Stimulated activated naive CD8-positive, alpha-beta T cell treated with anti-CD3 and anti-CD28 coated beads, Interleukin-15, Interleukin-2, amounts not matched to agents 100 U/mL and 50 U/mL, for 24 hours (primary cell): ENCODE measurements at places on chromosomes 7 and 10.

- no peak for DNase-seq
Observed at GRCh38 chr10:78160591-78160990, 126.9 kb downstream of the RPS24 start.

- DNase-seq = no peak
Observed at GRCh38 chr7:137296576-137296975, 47.0 kb downstream of the PTN start.

GRCh38 chr10:79475877-79476276, 30.5 kb upstream of the ZCCHC24 start:
- no peak for DNase-seq

GRCh38 chr7:158049271-158049670, 538.4 kb downstream of the PTPRN2 start:
- DNase-seq = no peak

- no peak for DNase-seq
Observed at GRCh38 chr7:143436325-143436946, 6.8 kb upstream of the TAS2R60 start.

DNA sequence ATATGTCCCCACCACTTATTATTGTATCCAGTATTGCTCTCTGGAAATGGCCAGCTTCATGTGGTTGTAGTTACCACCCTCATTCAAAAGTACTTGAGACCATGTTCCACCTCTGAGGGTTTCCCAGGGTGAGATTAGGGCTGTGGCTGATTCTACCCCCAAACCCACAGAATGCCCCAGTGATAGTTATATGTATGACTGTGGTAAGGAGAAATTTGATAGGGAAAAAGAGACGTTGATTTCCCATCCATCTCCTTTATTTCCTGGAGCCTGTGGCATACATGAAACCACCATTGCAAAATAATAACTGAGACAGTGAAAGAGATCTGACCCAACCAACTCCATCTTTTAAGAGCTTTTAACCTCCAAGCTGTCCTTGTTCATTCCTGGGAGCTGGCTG, 25.2 kb downstream of the ARL5B start:
- no peak for DNase-seq

GRCh38 chr7:43666938-43667337, 62.4 kb downstream of the COA1 start:
- DNase-seq = no peak

GRCh38 chr10:60298408-60299389, 91.0 kb downstream of the ANK3 start:
- DNase-seq = no peak

DNA sequence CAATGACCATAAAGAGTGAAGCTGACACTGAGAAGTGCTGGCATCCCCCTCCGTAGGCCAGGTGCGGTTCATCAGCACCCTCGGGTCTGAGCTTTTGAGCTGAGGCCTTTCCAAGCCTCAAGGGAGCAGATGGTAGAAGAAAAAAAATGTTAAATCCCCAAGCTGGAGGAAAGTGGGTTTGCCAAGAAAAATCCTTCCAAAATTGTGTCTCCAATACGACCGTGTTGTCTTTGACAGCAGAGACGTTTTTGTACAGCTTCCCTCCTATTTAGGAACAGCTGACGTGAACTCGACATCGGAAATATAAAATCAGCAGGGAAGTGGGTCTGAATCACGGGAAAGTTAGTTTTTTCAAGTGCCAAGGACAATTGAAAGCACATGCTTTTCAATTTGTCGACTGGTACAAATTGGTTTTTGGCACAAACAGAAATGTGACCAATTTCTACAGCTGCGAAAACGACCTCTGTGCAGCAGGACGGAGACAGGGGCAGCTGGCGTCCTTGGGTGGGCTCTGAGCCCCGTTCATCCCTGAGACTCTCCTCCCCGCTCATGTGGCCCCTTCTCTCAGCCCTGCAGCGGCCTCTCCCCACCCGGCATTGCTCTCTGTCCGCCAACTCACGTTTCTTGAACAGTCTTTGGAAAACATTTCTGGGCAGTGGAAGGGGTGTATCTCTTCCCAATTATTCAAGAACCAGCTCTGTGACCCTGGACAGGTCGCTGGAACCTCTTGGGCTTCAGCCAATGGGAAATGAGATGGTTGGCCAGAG, 89.9 kb downstream of the PAXIP1 start:
- no peak for DNase-seq

- no peak for DNase-seq
Observed at GRCh38 chr7:102260856-102261255, 25.8 kb upstream of the SH2B2 start.

GRCh38 chr10:48656914-48657305, 27.8 kb upstream of the WDFY4 start:
- no peak for DNase-seq

DNA sequence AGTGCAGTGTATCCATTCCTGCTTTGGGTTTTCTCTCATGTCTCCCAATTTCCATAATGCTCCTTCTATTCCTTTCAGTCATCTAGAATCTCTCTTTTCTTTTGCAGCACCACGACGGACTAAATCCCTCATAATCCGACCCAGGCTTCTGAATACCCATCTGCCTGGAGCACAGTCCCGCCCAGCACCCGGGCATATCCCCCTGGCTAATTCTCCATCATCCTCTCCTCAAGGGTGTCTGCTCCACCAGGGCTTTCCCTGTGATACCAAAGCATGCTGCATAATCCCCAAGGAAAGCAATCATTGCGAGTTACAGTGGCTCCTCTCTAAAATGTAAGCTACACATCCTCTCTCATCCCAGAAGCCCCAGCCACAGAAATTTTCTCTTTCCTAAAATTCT, 321.9 kb downstream of the CCDC3 start:
- no peak for DNase-seq

DNA sequence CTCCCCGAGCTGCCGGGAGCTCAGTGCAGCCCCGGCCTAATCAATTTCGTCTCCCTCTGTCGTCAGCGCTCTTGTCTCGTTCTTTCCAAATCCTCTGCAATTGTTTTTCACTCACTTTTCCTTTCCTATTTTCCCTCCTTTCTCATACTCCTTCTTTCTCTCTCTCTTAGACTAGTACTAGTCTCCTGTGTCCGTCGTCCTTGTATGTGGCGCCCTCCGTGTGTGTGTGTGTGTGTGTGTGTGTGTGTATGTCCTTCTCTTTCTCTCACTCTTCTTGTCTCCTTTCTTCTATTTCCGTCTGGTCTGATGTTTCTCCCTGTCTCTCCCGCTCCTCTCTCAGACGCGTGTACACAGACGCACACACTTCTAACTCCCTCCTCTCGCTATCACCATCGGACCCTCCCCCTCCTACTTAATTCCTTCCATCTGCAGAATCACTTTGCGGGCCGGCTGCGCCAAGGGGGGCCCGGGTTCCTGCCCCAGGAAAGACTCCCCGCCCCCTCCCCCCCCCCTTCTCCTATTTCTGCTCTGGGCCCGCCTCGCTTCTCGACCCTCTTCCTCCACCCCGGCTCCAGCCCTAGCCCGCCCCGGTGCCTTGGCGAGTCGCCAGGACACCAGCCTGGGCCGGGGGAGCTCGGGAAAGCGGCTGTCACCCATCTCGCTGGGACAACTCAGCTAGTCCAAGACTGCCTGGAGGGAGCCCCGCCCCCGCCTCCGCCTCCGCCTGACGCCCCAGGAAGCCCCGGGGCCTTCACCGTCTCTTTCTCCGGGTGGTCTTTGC, 743 bp upstream of the ZCCHC24 start:
- peak; percentile 25 for DNase-seq

DNA sequence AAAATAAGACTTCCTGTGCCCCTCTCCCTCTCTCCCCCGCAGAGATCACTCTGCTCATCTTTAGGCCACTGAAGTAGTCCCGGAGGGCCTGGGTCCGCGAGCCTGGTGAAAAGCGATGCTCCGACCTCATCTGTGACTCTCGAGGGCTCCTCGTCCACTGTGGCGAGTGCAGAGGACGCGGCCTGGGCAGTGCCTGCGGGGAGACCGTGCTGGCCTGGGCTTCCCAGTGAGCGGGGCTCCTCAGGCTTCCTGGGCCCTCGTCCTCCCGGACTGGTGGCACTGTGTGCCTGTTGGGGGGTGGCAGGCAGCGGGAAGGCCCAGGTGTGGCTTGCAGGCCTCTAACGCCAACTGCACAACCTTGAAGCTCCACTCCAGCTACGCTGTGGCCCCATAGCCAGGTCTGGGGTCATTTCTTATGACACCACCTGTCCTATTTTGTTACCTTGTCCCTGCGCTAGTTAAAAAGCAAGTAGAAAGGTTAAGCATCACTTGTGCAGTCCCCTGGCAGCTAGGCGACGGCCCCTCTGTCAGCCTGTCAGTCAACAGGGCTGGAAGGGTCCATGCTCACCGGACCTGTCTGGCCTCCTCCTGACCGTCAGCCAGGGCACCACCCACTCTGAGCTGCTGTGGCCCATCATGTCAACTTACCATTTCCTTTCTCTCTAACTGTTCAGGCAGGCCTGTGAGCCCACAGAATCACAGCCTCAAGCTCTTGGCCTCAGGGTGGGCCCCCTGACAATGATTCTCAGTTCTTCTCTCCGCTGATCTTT, 20.5 kb downstream of the MNX1 start:
- no peak for DNase-seq

DNA sequence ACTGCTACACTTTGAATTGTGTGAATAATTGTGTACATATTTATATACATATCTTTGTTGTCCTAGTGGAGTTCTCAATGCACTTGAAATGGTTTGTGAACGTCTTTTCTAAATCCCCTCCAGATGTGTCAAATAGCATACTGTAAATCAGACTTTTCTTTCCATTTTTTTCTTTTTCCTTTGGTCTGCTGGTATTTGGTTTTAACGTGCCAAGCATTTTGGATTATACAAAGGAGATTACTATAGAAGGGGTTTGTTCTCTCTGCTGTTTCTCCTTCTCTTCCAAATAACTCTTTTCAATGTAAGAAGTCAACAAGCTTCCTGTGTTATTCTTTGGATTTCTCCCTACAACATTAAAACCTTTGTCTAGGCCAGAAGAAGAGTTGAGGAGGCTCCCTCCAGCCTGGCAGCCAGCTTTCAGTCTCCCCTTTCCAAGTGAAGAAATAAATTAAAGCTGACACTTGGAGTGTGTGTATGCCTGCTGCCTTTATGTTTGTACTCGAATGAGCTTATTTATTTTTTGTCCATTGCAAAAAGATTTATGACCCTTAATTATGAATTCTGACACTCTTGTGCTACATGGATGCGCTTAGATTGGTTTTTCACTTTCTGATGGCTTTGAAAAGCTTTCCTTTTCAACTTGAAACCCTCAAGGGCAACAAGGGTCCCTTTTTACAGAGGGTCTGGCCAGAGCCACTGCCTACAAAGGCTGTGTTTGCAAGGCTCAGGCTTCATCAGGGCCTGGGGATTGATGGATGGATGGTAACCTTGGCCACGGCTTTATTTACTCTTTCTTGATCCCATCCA, 107.8 kb downstream of the RAB18 start:
- no peak for DNase-seq

DNA sequence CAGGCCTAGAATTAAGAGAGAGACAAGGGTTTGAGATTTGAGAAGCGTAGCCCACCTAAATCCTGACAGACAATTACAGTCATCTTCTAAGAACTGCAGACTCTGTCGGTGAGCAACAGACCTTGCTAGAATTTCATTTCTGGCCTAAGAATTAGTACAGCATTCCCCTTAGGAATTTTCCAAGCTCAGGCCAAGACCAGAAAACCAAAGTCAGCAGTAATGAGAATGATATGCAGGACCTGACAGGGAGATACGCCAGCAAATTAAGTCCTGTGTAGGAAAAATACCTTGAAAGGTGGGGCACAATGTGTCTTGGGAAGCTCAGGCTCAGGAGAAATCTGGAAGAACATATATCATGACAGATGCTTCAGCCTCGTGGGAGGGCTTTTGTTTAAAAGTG, 52.7 kb upstream of the HERPUD2 start:
- DNase-seq = no peak

DNA sequence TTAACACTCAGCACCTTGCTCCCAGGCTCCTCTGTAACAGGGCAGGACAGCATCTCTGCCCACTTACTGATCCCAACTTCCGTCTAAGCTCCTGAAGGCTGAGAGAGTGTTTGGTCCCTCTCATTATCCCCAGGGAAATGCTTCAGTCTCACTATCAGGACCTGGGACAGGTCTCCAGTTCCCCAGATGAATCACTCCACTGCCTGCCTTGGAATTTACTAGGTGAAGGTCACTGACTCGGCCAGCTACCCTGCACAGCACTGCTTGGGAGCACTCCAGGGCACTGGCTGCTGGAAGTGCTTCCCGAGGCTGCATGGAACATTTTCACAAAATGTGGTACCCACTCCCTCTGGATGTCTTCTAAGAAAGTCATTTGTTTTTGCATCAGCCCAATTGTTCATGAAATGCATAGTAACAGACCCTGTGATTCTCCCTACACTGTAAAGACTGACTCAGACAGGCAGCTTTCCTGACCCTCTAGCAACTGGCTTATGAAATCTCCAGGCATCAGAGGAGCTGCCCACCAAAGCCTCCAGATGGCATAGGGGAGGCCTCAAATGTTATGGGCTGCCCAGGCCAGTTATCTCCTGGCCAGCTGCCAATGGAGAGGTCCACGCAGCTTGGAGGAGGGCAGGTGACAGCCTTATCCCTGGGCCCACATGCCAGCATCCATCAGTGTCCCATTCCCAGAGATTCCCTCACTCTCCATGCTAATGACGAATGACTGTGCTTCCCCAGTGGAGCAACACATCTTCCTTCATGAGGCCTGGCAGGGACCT, 89.1 kb downstream of the GFRA1 start:
- DNase-seq = no peak

- no peak for DNase-seq
Observed at GRCh38 chr10:11449761-11450160, 161.7 kb downstream of the USP6NL start.

DNA sequence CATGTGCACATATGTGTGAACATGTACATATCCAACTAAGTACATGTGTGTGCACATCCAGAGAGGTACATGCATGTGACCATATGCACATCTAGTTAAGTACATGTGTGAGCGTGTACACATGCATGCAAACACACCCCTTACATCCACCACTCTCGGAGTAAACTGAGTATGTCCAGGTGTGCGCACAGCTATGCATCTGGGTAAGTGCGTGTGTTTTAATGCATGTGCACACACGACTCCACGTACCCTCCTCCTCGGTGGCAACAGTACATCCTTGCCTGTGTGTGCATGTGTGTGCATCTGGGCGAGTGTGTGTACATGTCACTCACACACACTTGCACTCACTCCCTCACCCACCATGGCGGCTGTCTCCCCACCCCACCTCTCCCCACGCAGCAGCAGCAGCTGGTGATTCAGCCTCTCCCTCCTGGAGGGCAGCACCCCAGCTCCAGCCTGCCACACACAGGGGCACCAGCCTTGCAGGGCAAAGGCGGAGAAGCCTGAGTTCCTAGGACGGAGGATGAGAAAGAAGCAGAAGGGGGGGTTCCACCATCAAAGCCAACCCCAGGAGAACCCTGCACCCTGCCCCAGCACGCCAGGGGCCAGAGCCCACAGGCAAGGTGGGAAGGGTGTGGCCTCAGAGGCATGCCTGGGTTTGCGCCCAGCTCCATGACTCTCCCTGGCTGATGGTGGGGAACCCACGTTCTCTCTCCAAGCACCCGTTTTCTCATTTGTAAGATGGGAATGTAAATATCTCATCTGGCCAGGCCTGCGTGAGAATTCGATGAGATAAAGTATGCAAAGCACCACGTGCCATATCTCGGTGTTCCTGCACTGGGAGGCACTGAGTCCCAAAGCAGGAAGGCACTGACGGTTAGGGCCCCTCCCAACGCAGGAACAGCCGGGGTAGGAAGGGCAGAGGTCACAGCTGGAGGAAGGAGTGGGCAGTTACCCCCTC, 27.7 kb upstream of the DNAAF5 start:
- no peak for DNase-seq
